ENCODE measurements at places on chromosomes 1 and 21.

GRCh38 chr1:245822996-245823395 is 668.2 kb downstream of the KIF26B start:
- DNase-seq = no peak

DNA sequence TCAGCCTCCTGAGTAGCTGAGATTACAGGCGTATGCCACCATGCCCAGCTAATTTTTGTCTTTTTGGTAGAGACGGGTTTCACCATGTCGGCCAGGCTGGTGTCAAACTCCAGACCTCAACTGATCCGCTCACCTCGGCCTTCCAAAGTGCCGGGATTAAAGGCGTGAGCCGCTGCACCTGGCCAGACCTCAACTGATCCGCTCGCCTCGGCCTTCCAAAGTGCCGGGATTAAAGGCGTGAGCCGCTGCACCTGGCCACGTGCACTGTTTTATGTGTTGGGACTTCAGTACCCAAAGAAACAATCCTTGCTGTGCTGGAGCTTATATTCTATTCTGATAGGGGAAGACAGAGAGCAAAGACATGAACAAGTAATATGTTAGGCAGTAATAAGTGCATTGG is 10.1 kb downstream of the TRAF5 start:
- DNase-seq = no peak

- DNase-seq = no peak
These were observed 236.6 kb upstream of the GJB5 start for GRCh38 chr1:34518146-34518699.

DNA sequence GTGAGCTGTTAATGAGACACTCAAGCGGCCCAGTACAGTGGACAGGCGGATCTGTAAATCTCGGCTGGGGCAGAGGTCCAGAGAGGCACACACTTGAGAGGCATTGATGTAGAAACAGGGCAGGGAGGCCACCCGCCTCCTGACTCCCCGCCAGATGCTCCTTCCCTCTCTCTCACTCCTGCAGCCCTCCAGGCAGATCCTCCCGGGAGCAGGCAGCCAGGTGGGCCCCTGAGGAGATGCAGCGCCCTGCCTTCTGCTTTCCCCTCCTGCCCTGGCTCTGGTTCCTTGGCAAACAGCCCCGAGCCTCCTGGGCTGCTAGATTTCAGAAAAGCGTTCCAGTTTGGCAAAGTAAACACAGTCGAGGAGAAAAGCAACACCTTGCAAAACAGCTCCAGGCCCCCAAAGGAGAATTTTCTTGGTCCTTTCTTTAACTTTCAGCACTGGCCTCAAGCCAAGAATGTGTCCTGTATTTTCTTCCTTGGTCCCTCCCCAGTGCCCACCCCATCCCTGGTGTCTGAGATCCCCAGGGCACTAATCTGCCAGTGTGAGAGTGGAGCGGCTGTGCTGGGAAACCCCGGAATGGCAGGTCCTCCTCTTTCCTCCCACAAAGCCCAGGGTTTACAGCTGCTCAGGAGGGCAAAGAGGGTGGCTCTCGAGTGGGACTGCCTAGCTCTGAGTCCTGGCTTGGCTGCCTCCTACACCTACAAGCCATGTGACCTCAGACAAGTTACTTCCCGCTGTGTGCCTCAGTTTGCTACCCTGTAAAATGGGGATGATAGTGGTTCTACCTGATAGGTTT is 29.4 kb upstream of the IFNLR1 start:
- no peak for DNase-seq

- DNase-seq = peak; percentile 18
These were observed 34.3 kb upstream of the PPP1R15B start for GRCh38 chr1:204445860-204446412.

- no peak for DNase-seq
These were observed 76.3 kb downstream of the ZP4 start for GRCh38 chr1:237814319-237814924.

GRCh38 chr1:47436304-47436978 is 1.4 kb upstream of the FOXD2 start:
- DNase-seq = peak; percentile 73

GRCh38 chr1:3056641-3057040 is 12.4 kb upstream of the PRDM16 start:
- DNase-seq = no peak

GRCh38 chr1:54096227-54096876 is 42.9 kb downstream of the TCEANC2 start:
- no peak for DNase-seq

GRCh38 chr1:212651521-212651920 is 43.0 kb downstream of the ATF3 start:
- DNase-seq = no peak

- DNase-seq = no peak
These were observed 36.2 kb upstream of the MRPS6 start for GRCh38 chr21:34037009-34037795.

DNA sequence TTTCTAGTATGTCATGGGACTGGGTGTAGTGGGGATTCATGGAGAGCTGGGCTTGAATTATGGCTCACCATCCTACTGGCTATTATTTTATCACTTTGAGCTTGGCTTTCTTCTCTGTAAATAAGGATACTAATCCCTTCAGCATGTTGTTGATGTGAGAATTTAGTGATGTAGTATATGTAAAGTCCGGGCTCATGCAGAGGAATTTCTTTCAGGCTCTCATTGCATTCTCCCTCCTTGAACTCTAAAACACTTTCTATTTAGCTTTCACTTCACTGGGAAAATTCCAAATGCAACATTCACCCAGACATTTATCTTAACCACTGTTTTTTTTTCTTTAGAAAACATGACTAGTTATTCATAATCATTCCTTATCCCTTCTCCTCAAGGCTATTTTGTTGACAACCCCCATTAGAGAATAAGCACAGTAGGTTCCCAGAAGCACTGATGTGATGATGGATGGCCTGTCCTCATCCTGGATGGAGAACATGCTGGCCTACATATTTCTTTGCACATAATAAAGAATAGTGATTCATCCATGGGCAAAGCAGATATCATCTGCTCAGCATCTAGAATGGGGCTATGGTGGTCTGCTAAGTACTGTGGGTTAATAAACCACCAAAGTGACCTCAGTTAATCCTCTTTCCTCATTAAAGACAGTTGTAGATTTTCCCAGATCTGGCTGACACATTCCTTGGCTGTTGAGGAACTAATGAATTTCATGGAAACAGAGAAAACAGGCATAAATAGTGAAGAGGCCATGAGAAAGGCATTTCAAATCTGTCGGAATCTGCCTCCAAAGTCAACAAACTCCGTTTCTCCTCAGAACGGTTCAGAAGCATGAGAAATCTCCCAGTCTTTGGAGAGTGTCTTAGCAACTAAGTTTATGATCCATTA is 68.0 kb upstream of the CYP2J2 start:
- DNase-seq = no peak

DNA sequence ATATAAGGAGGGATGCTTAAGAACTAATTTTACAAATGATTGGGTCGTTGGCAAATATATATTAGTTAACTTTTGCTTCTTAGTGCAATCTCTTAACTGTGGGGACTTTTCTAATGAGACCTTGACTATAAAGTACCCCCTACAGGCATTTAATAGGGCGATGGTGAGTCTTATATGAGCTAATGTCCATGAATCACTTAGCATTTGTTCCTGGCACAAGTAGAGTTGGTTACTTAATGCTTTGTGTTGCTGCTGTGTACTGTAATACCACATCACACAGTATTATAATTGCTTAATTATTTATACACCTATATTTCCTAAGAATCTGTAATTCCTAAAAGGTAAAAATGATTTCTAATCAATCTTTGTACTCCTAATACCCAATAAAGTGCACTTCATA is 25.3 kb upstream of the TMCO1 start:
- DNase-seq = no peak

DNA sequence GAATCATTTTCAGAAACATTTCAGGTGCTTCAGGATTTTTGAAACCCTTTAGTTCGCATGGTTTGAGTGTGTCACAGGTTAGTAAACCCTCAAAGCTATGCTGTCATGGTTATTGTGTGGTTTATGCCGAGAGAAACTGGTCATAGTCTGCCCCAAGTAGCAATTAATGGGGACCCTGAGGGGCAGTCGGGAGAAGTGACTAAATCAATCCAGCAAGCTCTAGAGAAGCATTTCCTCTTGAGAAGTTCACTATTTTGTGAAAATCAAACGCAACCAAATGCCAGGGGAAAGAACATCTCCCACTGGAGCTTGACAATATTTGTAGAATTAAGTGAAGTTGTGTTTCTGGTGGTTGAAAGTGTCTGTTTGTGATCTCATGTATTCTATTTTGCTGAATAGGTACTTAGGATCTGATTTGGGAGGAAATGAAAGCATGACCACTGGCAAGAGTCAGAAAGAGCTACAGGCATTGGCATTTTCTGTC is 63.0 kb upstream of the BACH1 start:
- DNase-seq = no peak

DNA sequence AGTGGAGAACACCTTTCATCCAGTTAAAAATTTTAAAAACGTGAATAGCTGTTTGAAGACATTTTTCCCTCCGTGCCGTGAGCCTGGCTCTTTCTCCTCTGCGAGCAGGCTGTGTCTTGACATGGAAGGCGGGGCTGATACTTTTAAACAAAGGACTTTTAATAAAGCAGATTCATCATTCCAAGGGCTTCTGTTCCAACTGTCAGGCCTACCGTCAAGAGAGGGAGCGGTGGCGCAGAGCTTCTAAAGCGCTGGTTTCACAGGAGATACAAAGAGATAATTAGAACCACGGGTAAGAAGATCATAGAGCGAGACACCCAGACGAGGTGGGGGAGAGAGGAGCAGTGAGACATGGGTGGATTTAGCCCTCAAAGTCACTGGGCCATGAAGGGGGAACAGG is 247.4 kb upstream of the C1orf174 start:
- no peak for DNase-seq

- DNase-seq = peak; percentile 57
These were observed 20.8 kb downstream of the LRRC8B start for GRCh38 chr1:89545264-89546038.

- no peak for DNase-seq
These were observed 7.4 kb downstream of the DNAJC11 start for GRCh38 chr1:6694121-6694713.

- peak; percentile 16 for DNase-seq
These were observed 51.0 kb downstream of the RPL5 start for GRCh38 chr1:92882819-92883218.

DNA sequence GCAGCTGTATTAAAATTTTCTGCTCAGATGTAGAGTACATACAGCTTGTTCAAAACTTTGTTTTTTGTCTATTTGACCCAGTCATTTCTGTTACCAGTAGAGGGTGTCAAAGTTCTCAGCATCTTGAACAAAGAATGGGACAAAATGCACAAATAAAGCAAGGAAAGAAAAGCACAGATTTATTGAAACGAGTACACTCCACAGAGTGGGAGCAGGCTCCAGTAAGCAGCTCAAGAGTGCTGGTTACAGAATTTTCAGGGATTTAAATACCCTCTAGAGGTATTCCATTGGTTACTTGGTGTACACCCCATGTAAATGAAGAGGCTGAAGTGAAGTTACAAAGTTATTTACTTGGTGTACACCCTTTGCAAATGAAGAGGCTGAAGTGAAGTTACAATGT is 8.9 kb upstream of the PRMT6 start:
- no peak for DNase-seq

DNA sequence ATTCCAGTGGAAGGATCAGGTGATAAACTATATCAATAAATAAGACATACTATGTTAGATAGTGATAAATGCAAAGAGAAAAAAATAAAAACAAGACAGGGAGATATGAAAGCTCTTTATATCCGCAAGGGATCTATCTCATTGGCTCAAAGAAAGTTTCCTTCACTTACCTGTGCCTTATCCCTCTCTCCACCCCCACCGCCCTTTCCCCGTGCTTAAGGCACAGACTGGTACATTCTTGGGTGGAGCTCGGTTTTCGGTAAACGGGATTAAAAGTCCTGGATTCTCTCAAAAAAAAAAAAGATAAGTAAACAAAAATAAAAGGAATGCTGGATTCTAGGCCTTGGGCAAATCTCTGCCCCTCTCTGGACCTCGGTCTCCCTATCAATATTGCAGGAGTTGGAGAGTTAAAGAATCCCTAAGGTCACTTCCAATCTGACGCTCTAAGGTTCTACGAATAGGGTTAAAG is 593 bp upstream of the DNAJC16 start:
- no peak for DNase-seq

All from activated T-cell treated with anti-CD3 and anti-CD28 coated beads for 4 hours (primary cell).